ENCODE measurements at places on chromosomes 5 and 9.

GRCh38 chr5:74673011-74673790, 11.8 kb upstream of the HEXB start:
- H3K4me3 ChIP-seq = no peak overlapping the region
- H3K27me3 ChIP-seq = peaks cover 23% of the 10 kb centered on the region
- peaks cover 4% of the 10 kb centered on the region for H3K36me3 ChIP-seq

- no peak for ATAC-seq
- H3K27me3 ChIP-seq = no peaks in the 10 kb centered on the region
- H3K4me1 ChIP-seq = no peaks in the 10 kb centered on the region
- no peak overlapping the region for H3K4me3 ChIP-seq
- H3K27ac ChIP-seq = no peak overlapping the region
These were observed 40.2 kb downstream of the ACO1 start for GRCh38 chr9:32424616-32425015.

DNA sequence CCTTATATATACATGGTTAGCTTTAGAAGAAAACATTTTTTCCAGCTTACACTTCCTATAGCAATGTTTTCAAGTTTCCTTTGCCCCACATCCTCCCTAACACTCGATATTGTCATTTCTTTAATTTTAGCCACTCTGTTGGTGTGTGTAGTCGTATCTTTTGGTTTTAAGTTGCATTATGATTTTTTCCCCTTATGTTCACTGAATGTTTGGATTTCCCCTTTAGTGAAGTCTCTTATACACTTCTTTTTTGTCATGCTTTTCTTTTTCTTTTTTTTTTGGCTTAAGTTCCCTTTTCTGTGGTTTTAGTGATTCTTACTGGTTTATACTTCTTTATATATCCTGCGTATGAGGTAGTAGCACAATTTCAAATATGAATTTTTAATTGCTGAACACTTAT, 58.8 kb downstream of the KDM4C start:
- H3K4me1 ChIP-seq = peaks cover 23% of the 10 kb centered on the region
- H3K36me3 ChIP-seq = peaks cover 28% of the 10 kb centered on the region
- ATAC-seq = no peak
- H3K27ac ChIP-seq = peak overlapping the region; percentile 77
- H3K4me3 ChIP-seq = no peak overlapping the region

- H3K4me3 ChIP-seq = no peak overlapping the region
- no peak for ATAC-seq
- no peaks in the 10 kb centered on the region for H3K4me1 ChIP-seq
- H3K27me3 ChIP-seq = peaks cover 25% of the 10 kb centered on the region
- H3K36me3 ChIP-seq = no peaks in the 10 kb centered on the region
These were observed 426.8 kb upstream of the POU5F2 start for GRCh38 chr5:94168151-94168550.

GRCh38 chr5:154038261-154038706, 426 bp downstream of the FAM114A2 start:
- peaks cover 30% of the 10 kb centered on the region for H3K4me1 ChIP-seq
- no peaks in the 10 kb centered on the region for H3K27me3 ChIP-seq
- peak overlapping the region; percentile 88 for H3K4me3 ChIP-seq
- peak overlapping the region; percentile 86 for H3K27ac ChIP-seq
- peaks cover 14% of the 10 kb centered on the region for H3K36me3 ChIP-seq

DNA sequence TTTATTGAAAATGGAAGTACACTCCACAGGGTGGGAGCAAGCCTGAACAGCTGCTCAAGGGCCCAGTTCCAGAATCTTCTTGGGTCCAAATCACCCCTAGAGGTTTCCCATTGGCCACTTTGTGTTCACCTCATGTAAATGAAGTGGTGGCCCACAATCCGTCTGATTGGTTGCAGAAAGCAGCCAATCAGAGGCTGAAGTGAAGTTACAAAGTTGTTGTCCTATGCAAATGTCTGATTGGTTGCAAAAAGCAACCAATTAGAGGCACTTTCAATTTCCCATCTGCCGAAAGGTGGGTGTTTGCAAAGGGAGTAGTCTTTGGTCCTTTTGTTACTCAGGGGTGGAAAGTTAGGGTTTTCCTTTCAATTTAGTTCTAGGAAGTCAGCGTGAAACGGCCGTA, 8.8 kb downstream of the TMEM171 start:
- H3K27me3 ChIP-seq = peaks cover 40% of the 10 kb centered on the region
- H3K36me3 ChIP-seq = no peaks in the 10 kb centered on the region
- ATAC-seq = no peak
- H3K4me1 ChIP-seq = no peaks in the 10 kb centered on the region
- H3K4me3 ChIP-seq = no peak overlapping the region
- no peak overlapping the region for H3K27ac ChIP-seq

GRCh38 chr5:164235300-164235891, 730.0 kb downstream of the MAT2B start:
- ATAC-seq = no peak
- H3K36me3 ChIP-seq = no peaks in the 10 kb centered on the region
- H3K4me1 ChIP-seq = peaks cover 6% of the 10 kb centered on the region
- no peaks in the 10 kb centered on the region for H3K27me3 ChIP-seq

DNA sequence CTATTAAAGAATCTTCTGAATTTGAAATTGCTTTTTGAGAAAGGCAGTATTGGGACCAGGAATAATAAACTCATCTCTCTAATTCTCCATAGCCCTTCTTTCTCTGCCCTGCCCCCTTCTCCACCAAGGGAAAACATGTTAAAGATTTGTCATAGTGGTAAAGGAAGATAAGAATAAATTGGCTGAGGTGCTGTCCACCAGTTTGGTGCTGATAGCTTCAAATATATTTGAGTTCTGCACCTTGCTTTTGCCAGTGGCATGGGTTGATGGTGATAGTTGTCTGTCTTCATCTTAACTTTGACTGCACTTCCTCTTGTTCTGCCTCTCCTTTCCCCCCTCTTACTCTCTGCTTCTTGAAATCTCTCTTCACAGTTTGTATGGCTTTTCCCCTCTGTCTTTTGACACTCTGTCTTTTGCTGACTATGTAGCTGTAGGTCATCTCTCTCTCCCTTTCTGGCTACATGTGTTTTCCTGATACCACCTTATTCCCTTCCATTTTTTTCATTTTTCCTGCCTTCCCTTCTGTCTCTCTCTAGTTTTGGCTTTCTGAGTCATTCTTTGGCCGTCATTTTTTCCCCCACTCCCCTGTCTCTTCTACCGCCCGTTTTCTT, 56.6 kb downstream of the NDUFS4 start:
- H3K4me1 ChIP-seq = no peaks in the 10 kb centered on the region
- no peak overlapping the region for H3K4me3 ChIP-seq
- ATAC-seq = no peak
- no peak overlapping the region for H3K27ac ChIP-seq

DNA sequence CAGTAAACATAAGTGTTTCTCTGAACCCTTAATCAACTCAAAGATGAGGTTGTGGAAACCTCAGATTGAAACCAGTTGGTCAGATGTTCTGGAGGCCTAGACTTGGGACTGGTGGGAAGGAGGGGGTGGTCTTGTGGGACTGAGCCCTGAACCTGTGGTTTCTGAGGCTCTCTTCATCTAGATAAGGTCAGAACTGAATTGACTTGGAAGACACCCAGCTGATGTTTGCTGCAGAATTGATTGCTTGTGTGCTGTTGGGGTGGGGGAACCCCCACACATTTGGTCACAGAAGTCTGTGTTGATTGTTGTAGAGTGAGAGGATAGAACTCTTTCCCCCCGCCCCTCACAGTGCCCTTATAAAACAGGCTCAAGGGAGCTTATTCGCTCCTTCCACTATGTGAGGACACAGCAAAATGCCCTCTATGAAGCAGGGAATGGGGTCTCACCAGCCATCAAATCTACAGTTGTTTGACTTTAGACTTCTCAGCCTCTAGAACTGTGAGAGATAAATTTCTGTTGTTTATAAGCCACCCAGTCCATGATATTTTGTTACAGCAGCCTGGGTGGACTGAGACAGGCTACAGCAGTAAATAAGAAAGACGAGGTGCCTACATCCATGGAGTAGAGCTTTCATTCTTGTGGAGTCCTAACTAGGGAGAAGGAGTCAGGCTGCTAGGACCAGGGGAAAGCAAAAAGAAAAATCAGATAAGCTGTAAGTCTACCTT, 25.7 kb upstream of the UGCG start:
- H3K27me3 ChIP-seq = no peaks in the 10 kb centered on the region
- no peak overlapping the region for H3K27ac ChIP-seq
- H3K36me3 ChIP-seq = no peaks in the 10 kb centered on the region
- peak; percentile 74 for ATAC-seq
- no peak overlapping the region for H3K4me3 ChIP-seq

GRCh38 chr5:153674356-153674755, 183.9 kb downstream of the GRIA1 start:
- no peaks in the 10 kb centered on the region for H3K27me3 ChIP-seq
- no peak overlapping the region for H3K27ac ChIP-seq
- ATAC-seq = no peak
- no peaks in the 10 kb centered on the region for H3K36me3 ChIP-seq

GRCh38 chr5:1833264-1834021, 32.2 kb downstream of the NDUFS6 start:
- H3K27ac ChIP-seq = no peak overlapping the region
- H3K27me3 ChIP-seq = peaks cover 23% of the 10 kb centered on the region
- H3K36me3 ChIP-seq = peaks cover 6% of the 10 kb centered on the region
- no peak overlapping the region for H3K4me3 ChIP-seq
- no peaks in the 10 kb centered on the region for H3K4me1 ChIP-seq

DNA sequence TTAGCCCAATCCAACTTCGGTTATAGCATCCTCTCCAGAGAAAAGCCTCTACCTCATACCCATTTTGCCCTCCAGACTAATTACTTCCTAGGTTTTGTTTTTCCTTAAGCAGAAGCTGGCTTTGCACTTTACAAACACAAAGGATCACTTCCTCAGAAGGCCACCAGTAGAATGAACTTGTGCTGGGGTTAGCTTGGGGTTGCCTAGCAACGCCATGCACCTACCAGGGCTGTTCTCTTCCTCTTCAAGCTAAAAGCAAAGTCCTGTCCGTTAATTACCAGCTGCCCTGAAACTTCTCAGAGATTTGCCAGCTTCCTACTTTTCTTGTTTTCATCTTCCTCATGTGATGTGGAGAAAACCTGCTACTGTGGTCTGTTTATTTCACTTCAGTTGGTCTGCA, 132.0 kb upstream of the WWC1 start:
- no peaks in the 10 kb centered on the region for H3K27me3 ChIP-seq
- no peaks in the 10 kb centered on the region for H3K4me1 ChIP-seq
- no peak overlapping the region for H3K27ac ChIP-seq
- H3K36me3 ChIP-seq = no peaks in the 10 kb centered on the region
- no peak overlapping the region for H3K4me3 ChIP-seq
- ATAC-seq = no peak

DNA sequence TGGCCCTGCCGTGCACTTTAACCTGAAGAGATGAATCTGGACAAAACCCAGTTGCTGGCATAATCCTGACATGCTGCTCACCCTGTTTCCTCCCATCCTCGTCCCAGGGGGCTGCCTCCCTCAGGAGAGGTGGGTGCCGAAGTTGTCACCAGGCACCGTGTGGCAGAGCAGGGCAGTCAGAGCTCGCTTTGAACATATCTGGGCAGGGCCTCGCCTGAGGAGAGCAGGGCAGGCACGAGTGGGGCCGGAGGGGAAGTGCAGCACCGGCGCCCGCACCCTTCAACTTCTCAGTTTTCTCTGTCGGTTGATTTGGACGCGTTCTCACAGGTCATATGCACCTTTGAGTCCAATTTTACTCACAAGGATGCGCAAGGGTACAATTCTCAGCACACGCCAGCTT, 141.1 kb upstream of the PHYKPL start:
- no peaks in the 10 kb centered on the region for H3K36me3 ChIP-seq

DNA sequence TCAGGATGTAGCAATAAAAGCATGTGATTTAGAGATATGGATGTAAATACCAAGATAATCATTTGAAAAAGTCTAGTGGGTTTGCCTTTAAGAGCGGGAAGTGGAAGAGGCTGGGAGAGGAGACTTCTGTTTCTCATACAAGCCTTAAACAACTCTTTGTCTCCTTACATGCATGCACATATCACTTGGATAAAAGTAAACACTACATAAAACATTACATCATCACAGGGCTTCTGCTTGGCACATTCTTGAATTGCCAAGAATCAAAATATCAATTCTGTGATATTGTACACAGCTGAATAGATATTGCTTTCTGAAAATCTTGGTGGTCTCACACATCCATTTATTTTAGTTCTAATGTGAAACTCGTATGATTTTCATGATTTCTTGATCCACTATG, 57.6 kb downstream of the FOXD1 start:
- ATAC-seq = no peak
- H3K4me1 ChIP-seq = peaks cover 7% of the 10 kb centered on the region
- H3K4me3 ChIP-seq = no peak overlapping the region
- H3K27me3 ChIP-seq = no peaks in the 10 kb centered on the region
- H3K36me3 ChIP-seq = no peaks in the 10 kb centered on the region

- ATAC-seq = peak; percentile 63
- no peaks in the 10 kb centered on the region for H3K27me3 ChIP-seq
- H3K27ac ChIP-seq = no peak overlapping the region
- no peak overlapping the region for H3K4me3 ChIP-seq
These were observed 114.9 kb upstream of the TRIM32 start for GRCh38 chr9:116572095-116572748.

GRCh38 chr9:128870128-128870940, 11.4 kb downstream of the KYAT1 start:
- H3K27ac ChIP-seq = no peak overlapping the region
- H3K4me1 ChIP-seq = no peaks in the 10 kb centered on the region
- no peak overlapping the region for H3K4me3 ChIP-seq
- ATAC-seq = no peak
- H3K36me3 ChIP-seq = peaks cover 22% of the 10 kb centered on the region

DNA sequence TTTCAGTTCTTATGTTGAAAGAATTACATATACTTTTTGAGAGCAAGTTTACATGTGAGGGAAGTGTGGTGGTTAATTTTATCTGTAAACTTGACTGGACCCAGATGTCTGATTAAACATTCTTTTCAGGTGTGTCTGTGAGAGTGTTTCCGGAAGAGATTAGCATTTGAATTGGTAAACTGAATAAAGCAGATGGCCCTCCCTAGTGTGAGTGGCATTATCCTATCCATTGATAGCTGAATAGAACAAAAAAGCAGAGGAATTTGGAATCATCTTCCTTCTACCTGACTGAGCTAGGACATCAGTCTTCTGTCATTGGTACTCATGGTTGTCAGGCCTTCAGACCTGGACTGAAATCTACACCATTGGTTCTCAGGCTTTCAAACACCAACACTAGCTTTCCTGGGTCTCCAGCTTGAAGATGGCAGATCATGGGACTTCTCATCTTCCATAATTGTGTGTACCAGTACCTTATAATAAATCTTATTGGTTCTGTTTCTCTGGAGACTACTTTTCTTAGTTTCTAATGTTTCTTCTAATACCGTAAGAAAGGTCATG, 36.6 kb downstream of the NREP start:
- no peaks in the 10 kb centered on the region for H3K36me3 ChIP-seq
- no peak for ATAC-seq
- H3K4me1 ChIP-seq = no peaks in the 10 kb centered on the region
- peaks cover 9% of the 10 kb centered on the region for H3K27me3 ChIP-seq
- H3K4me3 ChIP-seq = no peak overlapping the region
- H3K27ac ChIP-seq = no peak overlapping the region

DNA sequence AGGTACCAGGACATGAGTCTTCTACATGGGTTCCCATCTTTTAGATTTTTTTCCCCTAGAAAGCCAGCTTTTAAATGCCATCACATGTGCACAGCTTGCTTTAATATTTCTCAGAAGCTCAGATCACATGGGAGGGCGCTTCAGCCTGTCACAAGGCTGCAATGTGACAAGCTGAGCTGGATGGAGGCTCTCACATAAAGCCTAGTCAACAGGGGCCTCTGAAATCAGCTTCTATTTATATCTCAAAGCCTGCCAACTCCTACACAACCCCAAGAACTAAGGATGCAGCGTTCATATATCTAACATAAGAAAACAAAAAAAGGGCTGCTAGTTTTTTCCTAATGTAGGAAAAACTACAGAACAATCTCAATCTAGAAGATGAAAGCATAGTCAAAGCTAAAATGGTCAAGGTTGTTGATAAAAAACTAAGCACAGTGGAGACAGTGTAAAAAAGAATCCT, 2.3 kb downstream of the ZFAND5 start:
- no peaks in the 10 kb centered on the region for H3K27me3 ChIP-seq
- peaks cover 21% of the 10 kb centered on the region for H3K36me3 ChIP-seq
